ENCODE measurements at places on chromosomes 7 and 10.

DNA sequence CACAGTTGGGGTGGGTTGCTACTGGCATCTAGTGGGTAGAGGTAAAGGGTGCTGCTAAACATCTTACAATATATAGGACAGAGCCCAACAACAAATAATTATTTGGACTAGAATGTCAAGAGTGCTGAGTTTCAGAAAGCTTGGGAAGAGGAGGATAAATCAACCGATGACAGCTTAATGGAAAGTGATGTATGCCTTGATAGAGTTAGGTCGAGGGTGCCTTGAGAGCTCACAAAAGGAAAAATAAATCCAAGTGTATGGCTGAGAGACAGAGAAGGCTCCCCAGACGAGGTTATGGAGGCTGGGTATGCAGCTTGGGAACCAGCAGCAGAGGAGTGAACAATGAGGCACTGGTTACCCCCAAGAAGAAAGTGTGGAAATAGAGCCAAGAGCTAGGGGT is 211.1 kb downstream of the HDAC9 start:
- DNase-seq, result no peak

- no peak for DNase-seq
Observed at GRCh38 chr7:105610165-105610930, 29.1 kb upstream of the EFCAB10 start.

DNA sequence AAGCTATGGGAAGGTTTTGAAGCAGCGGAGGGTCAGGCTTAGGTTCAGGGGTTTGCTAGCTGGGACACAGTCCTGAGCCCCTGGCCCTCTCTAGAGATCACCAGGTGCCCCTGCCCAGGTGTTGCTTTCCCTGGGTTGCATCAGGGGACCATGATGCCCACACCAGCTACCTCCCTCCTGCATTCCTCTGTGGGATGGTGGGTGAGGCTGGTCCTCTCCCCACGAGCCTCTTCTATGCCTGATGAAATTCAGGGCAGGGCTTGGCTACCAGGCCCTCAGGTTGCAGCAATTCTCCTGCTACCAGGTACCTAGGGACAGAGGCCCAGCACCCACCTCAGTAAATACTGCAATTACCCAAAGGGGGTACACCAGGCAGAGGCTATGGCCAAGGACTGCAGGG is 10.8 kb upstream of the SLC29A3 start:
- no peak for DNase-seq

GRCh38 chr10:96642973-96643372 is 56.2 kb upstream of the TM9SF3 start:
- peak; percentile 69 for DNase-seq

GRCh38 chr10:72687035-72687434 is 4.9 kb upstream of the MCU start:
- no peak for DNase-seq

DNA sequence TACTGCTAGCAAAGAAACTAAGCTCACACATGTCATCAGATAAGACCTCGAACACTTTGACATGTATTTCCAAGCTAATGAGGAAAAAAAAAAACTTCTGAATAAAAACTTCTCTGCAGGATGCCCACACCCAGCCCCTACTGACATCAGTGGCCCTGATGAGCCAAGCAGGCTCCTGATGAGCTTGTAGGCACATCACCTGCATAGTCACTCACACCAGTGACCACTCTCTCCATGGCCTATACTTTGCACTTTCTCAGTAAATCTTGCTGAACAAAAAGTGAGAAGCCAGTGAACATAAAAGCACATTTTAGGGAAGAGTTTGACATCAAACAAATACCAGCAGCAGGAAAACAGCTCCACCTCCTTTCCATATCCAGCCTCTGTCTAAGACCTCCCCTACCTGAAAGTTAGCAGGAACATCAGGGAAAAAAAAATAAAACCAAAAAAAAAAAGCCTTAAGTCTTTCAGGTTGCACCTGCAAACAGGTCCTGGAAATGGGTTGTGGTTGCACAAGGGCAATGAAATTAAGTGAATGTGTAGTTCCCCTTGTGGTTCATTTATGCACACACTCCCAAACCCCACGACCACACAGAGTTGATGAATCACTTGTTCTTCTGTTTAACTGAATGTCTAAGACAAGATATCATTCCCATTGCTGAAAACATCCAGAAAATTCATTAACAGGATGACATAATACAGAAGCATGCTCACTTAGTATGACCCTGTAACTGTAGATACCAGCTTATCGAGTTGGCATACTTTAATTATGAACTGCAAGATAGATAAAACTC is 205.2 kb upstream of the PDE1C start:
- no peak for DNase-seq

GRCh38 chr10:48497780-48498770 is 106.8 kb downstream of the ARHGAP22 start:
- DNase-seq, result no peak

DNA sequence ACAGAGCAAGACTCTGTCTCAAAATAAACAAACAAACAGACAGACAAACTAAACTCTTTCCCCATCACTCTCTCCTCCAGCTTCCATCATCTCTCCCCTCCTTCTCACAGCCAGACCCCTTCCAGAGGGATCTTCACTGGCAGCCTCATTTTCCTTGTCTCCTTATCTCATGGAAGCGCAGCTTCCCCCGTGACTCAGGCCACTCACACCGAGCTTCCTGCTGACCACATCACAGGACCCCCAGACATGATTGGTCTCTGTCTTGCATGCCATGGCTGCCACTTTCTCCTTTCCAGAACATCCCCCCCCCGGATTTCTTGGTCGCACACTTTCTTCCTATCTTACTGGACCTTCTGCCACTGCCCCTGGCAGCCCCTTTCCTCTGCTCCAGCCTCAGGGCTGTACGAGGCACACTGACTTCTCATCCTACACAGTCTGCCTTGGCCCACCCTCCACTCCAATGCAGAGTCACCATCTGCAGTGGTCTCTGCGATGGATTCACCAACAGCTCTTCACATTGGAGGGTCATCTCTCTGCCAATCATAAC is 4.9 kb upstream of the INSIG1 start:
- no peak for DNase-seq

DNA sequence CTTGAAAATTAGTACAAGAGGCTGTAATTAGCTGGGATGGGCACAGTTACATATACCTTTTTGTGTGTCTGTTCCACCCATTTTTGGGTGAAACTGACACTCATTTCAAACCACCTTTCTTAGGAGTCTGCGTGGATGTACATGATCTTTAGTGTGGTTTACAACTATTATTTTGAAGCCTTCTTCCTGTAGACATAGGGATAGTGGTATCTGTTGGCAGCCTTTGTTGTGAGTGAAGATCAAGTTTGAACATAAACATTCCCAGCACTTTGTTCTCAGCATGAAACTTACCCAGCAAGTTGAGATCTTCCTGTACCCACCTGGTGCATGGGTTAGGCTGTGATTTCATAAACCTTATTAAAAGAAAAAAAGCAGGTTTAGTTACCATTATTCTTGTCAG is 2.0 kb downstream of the BAG3 start:
- DNase-seq, result no peak

DNA sequence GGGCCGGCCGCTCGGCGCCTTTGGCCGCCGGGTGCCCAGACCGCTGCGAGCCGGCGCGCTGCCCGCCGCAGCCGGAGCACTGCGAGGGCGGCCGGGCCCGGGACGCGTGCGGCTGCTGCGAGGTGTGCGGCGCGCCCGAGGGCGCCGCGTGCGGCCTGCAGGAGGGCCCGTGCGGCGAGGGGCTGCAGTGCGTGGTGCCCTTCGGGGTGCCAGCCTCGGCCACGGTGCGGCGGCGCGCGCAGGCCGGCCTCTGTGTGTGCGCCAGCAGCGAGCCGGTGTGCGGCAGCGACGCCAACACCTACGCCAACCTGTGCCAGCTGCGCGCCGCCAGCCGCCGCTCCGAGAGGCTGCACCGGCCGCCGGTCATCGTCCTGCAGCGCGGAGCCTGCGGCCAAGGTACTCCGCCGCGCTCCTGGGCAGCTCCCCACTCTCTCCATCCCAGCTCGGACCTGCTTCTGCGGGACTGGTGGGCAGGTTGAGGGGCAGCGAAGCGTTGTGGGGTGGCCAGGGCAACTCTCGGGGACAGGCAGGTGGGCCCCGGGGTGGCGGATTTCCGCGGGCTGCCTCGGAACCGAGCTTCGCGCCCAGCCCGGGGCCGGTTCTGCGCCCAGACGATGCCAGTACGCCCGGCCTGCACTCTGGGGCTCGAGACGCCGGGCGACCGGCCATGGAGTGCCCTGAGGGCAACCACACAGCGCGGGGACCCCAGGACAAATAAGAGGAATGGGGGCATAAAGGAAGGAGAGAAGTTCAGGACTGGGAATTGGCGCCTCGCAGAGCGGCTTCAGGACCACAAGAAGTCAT is 578 bp downstream of the HTRA1 start:
- DNase-seq, result peak; percentile 48

- no peak for DNase-seq
Observed at GRCh38 chr10:61781969-61782403, 119.3 kb downstream of the CABCOCO1 start.

DNA sequence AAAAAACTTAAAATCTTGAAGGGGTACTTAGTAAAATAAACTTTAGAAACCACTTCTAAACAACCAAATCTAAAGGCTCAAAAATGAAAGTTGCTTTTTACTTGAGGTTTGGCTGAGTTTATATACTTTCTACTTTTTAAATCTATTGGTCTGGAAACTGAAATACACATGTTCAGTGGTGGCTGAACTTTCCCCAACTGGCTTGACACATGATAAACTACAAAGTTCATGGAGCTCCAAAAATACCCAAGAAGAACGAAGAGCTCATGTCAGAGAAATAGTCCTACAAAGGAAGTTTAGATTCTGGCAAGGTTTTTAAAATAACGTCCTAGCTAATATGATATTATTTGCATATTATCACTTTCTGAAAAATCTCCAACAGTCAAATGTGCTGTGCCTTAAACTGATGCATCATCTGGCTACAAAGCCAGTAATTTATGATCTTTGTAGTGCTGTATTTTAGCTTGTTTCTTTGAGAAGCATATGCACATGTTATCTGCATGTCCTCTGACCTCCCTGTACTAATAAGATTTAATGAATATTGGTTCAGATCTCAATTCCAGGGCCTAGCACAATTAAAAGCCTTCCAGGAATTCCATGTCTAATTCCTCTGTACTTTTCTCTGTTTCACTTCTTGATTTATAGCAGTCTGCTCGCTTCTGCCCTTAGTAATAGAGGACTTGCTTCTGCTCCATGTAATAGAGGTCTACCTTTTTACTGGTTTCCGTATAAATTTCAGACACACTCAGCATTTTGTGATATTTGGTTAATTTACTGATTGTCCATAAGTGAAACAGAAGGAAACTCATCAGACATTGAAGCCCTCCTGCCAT is 28.2 kb downstream of the SEMA3C start:
- DNase-seq, result no peak

DNA sequence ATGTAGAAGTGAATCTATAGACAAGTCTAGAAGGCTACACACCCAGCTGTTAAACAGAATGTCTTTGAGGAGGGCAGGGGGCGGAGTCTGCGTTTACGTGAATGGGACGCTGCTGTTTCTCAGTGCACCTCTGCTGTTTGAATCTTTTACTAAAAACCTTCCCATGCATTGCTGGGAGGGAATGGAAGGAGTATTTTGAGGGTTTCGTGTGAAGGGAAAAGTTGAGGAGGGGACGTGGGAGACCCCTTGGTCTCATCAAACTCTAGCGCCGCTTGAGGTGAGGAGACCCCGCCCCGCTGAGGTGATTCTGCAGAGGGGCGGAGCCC is 492 bp upstream of the VCL start:
- no peak for DNase-seq

DNA sequence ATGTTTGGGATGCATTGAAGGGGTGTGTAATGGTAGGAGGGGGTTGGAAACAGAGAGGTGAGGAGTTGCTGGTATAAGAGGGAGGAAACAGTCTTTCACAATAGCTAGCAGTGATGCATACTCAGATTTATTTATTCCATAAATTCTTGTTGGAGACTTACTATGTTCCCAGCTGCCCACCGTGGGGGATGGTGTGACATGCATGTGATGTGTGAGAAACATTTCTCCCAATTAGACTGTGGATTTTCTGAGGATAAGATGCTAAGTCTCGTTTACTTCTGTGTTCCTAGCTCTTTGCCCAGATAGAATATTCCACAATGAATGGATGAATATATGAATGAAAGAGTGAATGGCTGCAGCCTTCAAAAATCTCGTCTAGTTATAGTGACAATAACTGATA is 23.0 kb upstream of the NEUROD6 start:
- DNase-seq, result no peak

DNA sequence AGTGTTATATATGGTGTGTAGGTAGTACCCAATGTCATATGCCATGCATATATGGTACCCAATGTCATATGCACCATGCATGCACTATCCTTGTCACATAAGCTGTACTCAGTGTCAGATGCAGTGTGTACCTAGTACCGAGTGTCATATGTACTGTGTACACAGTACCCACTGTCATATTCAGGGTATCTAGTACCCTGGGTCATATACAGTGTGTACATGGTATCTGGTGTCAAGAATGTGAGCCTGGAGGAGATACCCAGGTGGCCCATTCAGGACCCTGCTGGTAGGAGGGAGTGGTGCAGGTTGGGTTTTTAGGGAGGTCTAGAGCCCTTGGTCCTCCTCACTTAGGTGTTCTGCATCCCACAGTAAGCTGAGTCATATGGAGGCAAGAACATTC is 1.8 kb downstream of the ZMYND11 start:
- DNase-seq, result peak; percentile 21

DNA sequence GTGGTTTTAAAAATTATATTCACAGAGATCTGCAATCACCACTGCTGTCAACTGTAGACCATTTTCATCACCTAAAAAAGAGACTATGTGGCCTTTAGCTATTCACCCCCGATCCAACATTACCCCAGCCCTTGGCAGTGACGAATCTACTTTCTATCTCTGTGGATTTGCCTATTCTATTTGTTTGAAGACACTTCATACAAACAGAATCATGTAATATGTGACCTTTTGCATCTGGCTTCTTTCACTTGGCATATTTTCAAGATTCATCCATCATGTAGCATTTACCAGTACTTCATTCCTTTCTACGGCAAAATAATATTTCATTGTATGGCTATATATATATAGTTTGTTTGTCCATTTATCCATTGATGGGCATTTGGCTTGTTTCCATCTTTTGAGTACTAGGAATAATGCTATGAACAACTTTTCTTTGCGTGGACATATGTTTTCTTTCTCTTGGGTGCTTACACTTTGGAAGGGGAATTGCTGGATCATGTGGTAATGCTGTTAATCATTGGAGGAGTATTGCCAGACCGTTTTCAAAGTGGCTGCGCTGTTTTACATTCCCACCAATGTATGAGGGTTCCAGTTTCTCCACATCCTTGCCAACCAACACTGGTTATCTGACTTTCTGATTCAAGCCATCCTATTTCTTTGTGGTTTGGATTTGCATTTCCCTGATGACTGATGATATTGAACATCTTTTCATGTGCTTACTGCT is 22.3 kb downstream of the ADAMTS14 start:
- DNase-seq, result no peak

GRCh38 chr10:64344211-64344610 is 823.0 kb downstream of the REEP3 start:
- no peak for DNase-seq

DNA sequence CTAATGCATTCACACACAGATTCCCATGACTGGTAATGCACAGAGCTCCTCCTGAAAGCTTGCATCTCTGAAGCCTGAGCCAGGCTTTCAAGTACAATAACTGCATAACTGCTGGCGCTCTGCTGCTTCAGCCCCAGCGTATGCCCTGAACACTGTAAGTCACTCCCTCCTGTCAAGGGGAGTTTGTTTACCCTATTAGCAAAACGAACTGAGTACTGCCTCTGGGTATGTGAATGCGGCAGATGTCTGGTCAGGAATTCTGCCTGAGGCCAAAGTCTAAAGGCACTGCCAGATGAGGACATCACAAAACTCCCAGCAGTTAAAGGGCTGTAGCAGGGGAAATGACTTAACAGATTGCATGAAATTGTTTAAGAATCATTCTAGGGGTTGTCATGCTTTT is 97.7 kb downstream of the NRCAM start:
- peak; percentile 4 for DNase-seq

Measured in nephron progenitor cell (in vitro differentiated cells).